Tibial nerve (tissue), 4 donors: ENCODE measurements at places on chromosomes 13 and 19.

- DNase-seq, result no peak
Measured at GRCh38 chr13:90806892-90807291, 540.6 kb upstream of the MIR17HG start.

GRCh38 chr13:106105153-106105552 is 430.3 kb downstream of the EFNB2 start:
- DNase-seq, result no peak

GRCh38 chr19:39915101-39915847 is 19.2 kb downstream of the FCGBP start:
- DNase-seq, result no peak

GRCh38 chr13:35470671-35471661 is 5.5 kb downstream of the MAB21L1 start:
- DNase-seq, result peak; percentile 28

DNA sequence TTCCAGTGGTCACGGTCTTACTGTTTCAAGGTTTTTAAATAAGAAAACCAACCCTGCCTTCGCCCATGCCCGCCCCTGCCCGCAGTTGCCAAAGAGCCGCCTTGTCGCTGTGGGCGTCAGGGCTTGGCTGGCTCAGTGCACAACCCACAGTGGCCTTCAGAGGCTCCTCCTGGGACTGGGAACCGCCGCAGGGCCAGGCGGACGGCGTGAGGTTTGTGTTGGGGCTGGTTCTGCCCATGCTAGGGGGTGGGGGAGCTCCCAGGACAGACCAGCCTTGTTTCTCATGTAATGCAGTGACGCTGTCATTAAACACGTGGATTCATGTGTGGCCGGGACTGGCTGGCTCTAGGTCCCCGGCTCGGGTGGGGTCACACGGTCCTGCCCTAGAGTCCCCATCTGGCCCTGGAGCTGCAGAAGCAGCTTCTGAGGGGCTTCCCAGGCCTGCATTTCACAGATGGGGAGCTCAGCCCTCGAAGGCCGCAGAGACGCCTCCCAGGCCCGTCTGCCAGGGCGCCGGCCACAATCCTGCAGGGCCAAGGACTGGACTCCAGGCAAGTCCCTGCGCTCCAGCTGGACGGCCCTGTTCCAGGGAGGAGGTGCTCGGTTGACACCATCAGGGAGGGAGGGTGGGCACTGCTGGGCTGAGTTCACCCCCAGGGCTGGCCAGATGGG is 2.4 kb upstream of the TEKTIP1 start:
- peak; percentile 44 for DNase-seq

DNA sequence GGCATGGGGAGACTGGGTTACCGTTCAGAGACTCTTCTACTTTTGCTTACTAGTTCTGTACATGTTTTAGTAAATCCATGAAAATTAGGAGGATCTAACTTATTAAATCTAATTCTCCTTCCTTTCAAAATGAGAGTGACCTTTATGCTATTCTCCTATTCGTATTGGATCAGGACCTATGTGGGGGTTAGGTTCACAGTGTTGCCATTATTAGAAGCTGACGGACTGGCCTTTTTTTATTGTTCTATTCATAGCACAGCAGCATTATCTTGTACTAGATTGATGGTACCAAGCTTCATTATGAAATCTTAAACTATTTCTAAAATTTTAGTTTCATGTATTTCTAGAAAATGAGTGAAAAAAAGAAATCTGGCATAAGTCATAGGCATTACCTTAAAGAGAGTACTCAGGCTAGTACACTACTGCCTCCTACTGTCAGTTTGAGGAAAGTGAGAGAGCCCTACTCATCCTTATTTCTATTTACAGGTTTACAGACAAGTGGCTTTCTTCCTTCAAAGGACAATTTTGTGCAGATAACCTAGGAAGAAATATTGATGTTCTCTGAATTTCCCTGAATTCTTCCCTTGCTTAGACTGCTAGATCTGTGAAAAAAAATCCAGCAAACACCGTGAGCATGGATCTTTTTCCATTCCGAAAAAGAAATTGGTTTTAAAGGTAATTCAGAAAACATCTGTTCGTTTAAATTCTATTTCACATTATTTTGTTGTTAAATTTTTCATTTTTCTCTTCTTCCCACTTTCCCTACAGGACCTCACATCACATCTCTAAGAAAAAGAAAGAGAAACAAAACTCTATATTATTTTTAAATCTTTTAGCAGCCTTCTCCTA is 485.5 kb downstream of the DIAPH3 start:
- DNase-seq, result no peak

DNA sequence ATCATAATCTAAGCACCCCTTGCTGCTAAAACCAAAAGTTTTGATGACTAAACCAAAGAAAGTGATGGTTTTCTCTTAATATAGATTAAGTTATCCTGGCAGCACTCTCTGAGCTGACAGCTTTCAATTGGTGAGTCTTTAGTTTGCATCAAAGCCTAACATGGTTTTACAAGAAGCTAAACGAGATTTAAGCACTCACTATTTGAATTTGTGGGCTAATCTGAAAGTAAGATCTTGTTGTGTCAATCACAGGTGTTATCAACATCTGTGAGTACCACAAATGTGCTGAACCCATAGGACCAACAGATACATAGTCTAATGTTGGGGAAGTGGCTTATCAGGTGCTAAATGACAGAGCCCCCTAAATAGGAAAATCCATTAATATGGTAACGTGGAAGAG is 223.9 kb downstream of the LHFPL6 start:
- no peak for DNase-seq

- no peak for DNase-seq
Measured at GRCh38 chr13:74669149-74669548, 534.9 kb upstream of the KLF12 start.

- DNase-seq, result no peak
Measured at GRCh38 chr13:21071924-21072323, 10.5 kb upstream of the LATS2 start.

GRCh38 chr13:20953245-20953931 is 50.8 kb upstream of the XPO4 start:
- no peak for DNase-seq

- no peak for DNase-seq
Measured at GRCh38 chr13:42602906-42603305, 29.0 kb downstream of the TNFSF11 start.
